ENCODE measurements at places on chromosomes 7 and 10.

- DNase-seq: no peak
These were observed 23.7 kb upstream of the CAMK2B start for GRCh38 chr7:44348851-44349781.

- no peak for DNase-seq
These were observed 33.5 kb downstream of the SVOPL start for GRCh38 chr7:138667535-138668228.

GRCh38 chr10:95211606-95212279, 17.7 kb downstream of the ACSM6 start:
- DNase-seq: no peak

DNA sequence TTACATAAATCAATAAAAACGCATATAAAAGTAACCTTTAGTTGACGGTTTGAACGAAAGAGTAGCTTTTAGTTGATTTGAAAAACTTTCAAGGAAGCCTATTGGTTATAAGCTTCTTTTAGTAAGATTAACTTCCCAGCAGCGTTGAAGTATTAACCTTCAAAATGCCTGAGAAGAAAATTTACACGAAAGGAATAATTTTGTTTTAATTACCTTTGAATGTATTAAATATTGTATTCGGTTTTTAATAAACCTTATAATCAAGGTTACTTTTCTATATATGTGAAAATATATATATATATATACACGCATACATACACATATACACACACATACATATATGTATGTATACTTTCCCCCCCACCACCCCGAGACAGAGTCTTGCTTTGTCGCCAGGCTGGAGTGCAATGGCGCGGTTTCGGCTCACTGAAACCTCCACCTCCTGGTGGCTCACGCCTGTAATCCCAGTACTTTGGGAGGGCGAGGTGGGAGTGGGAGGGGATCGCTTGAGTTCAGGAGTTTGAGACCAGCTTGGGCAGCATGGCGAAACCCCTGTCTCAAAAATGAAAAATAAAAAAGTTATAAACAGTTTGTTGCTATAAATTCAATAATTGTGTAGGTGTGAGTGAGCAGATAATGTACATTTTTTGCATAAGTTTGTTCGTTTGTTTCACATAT, 57.6 kb upstream of the EZH2 start:
- no peak for DNase-seq

DNA sequence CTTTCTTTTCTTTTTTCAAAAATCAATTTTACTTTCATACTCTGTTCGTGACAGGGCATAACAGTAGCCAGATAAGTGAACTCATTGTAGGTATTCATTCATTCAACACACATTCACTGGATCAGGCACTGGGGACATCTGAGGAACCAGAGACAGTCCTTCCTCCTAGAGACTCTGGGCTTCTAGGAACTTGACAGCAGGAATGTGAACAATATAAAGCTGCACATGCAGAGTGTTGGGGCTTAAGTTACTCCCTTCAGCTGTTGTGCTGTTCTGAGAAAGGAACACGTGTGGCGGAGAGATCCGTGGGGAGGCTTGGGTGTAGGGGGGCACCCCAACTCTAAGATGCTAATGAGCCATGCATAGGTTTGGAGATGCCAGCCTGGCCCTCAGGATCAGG, 120.4 kb downstream of the PKD1L1 start:
- no peak for DNase-seq

DNA sequence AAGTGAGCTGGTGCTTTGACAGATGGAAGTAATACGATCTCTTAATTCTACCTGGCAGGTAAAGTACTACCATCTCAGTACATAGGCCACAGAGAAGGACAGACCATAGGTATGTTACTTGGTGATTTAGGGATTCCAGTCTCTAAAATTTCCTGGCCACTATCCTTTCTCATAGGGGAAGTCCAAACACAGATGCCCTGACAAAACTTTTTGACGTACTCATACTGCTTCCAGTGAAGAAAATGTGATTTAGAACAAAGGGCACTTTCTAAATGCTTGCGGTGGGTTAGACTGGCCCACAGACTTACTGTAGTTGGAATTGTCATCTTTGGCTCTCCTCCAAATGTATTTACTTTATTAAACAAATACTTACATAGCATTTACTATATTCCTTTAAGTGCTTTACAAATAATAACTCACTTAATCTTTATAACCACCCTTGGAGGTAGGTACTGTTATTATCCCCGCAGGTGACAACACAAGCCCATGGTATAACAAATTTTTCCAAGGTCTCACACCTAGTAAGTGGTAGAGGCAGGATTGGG, 3.0 kb downstream of the PI4K2A start:
- DNase-seq: no peak

- no peak for DNase-seq
These were observed 91.5 kb downstream of the GLI3 start for GRCh38 chr7:42145539-42145938.

DNA sequence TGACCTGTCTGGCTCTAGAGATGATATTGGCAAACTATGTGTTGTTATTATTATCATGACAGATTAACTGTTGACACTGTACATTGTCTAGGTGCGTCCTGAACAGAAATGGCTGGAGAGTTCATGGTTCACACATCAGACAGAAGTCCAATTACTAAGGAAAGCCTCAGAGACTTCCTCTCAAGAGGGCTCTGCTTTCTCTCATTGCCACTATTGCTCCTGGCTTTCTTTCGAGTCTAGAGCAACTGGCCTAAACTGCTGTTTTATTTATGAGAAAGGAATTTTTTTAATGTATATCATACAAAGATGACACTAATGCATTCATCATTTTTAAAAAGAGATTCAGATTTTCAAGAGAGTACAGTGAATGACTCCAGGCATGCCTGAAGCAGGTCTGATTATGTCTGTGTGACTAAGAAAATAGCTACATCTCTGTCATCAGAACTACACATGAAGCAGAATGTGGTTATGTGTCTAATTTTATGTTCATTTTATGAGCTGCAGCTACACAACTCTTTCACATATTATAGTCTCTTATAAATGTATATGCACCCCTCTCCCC, 30.4 kb downstream of the NRCAM start:
- DNase-seq: no peak

GRCh38 chr7:70700941-70701425, 431.0 kb upstream of the GALNT17 start:
- no peak for DNase-seq

DNA sequence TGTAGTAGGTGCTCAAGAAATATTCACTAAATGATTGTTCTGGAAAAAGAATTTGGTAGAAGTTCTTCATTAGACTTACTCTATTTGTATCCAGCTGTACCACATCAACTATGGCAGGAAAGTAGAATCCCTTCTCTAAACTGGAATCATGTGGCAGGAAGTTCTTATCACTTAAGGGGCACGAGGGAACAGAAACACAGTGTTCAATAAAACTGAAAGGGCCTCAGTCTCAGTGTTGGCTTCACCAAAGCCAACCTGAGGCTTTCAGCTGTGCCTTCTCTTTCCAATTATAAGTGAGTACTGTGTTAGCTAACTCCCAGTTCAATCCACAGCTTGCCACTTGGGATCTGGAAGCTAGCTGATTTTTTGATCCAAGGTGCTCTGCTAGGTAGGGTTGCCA, 257.6 kb upstream of the LRGUK start:
- no peak for DNase-seq

DNA sequence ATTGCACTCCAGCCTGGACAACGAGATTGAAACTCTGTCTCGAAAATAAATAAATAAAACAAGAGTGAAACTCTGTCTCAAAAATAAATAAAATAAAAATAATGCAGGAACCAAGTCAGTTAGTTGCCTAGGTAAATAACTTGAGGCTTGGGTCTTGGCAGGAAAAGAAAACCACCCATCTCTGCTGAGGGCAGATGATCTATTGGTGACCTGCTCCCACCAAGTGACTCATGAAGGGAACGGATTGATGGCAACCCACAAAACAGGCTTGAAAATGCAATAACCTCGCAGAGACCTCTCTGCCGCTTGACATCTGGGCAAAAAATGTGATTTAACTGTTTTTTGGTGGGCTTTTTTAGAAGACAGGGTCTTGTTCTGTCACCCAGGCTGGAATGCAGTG, 86.6 kb downstream of the CALN1 start:
- DNase-seq: no peak

DNA sequence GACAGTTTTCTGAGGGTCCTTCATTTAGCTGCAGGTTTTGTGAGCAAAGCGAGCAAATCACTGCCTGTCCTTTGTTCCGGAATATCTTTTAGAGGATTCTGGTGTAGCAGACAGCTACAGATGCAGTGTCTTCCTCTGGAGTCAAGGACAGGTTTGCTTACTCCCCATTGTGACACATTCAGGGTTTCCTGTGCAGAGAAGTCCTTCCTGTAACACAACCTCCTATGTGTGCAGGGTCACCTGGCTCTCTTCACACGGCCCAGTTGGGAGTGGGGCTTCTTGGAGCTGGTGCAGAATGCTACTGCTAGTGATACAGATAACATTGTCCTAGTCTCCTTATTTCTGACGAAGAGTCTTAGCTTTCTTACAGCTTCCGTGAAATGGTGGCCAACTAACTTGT, 47.9 kb downstream of the RBM33 start:
- DNase-seq: no peak

GRCh38 chr7:125406111-125406510, 476.5 kb upstream of the POT1 start:
- DNase-seq: no peak

- no peak for DNase-seq
These were observed 91.5 kb downstream of the ARID5B start for GRCh38 chr10:61992671-61993668.

DNA sequence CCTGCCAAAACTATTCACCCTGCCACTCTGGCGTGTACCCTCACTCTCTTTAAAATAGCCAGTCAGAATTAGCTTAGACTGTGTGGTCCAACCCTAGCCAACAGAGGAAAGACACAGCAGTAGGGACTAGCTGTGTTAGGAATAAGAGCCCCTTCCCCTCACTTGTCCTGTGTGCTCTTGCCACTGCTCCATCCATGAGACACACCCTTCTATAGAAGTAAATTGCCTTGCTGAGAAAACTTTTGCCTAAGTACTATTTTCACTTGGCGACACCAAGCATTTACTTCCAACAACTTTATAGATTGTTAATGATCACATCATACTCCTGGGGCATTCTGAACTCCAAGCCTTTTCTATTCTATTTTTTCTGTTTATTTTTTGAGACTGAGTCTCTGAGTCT, 170.2 kb upstream of the TRIM24 start:
- DNase-seq: no peak

- no peak for DNase-seq
These were observed 55.0 kb downstream of the PKD1L1 start for GRCh38 chr7:47893238-47893637.

DNA sequence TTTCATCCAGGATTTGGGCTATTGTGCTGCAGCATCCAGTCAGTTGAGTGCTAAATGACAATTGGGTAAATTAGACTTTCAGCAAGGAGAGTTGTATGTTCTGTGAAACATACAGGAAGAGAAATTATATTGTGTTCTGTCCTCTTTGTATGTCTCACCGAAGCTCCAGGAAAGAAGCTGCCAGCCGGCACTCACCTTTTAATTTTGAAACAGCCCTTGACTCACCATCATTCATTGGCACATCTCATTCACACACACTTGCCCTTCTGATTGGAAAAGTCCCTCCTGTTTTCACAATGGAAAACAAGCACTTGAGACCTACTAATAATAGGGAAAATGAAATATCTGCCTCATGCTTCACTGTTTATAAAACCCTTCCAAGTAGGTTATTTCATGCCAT, 495.6 kb downstream of the RPS24 start:
- DNase-seq: no peak
